Hematopoietic multipotent progenitor cell treated with erythropoietin and hydrocortisone succinate and interleukin-3 and kit ligand, for 8 days (in vitro differentiated cells): ENCODE measurements at places on chromosomes 1 and 21.

- no peak for DNase-seq
Observed at GRCh38 chr1:23496490-23497181, 12.7 kb upstream of the ASAP3 start.

DNA sequence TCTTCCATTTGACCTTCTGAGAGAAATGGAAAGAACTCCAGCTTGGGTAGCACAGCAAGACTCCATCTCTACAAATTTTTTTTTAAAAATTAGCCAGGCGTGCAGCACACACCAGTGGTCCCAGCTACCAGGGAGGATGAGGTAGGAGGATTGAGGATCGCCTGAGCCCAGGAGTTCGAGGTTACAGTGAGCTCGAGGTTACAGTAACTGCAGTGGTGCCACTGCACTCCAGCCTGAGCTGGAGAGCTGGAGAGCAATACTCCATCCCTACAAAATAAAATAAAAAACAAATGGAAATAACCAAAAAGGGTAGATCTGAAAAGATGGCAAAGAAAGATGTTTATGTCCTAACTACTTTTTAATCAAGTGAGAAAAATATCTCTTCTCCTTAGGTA lies 14.5 kb downstream of the POGZ start:
- no peak for DNase-seq

DNA sequence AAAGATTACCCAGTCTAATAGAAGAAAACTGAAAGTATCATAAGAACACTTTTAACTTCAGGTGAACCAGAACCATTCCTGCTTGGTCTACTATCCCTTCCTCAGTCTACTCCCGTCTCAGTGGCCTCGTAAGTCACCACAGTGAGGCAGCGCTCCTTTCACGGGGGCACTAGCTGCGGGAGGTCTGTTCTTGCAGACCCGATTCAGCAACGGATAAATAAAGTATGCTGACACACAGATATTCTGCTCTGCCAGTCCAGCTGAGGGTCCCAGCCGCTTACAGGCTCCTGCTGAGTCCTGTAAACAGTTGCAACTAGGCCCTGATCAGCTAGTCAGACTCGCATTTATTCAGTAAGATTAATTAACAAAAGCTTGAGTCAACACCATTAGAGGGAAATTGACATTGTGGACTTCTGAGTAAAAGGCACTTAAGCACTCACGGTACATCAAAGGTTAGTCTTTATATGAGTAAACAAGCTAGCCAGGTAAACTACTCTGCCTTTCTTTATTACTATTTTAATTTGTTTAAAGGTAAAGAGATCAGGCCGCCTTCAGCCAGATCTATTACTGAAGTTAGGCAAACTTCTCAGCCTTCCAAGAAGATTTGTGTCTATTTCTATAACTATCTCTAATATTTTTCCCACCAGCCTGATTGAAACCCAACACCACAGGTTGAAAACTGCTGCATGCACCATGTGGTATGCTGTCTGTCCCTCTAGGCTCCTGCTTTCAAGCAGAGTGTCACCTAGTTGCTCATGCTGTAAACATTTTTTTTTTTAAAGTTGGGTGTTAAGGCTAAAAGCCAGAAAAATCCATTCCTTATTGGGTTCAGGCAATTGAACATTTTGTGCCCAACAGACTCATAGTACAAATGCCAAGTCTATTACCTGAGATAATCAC lies 87.7 kb downstream of the INTS7 start:
- DNase-seq, result no peak

DNA sequence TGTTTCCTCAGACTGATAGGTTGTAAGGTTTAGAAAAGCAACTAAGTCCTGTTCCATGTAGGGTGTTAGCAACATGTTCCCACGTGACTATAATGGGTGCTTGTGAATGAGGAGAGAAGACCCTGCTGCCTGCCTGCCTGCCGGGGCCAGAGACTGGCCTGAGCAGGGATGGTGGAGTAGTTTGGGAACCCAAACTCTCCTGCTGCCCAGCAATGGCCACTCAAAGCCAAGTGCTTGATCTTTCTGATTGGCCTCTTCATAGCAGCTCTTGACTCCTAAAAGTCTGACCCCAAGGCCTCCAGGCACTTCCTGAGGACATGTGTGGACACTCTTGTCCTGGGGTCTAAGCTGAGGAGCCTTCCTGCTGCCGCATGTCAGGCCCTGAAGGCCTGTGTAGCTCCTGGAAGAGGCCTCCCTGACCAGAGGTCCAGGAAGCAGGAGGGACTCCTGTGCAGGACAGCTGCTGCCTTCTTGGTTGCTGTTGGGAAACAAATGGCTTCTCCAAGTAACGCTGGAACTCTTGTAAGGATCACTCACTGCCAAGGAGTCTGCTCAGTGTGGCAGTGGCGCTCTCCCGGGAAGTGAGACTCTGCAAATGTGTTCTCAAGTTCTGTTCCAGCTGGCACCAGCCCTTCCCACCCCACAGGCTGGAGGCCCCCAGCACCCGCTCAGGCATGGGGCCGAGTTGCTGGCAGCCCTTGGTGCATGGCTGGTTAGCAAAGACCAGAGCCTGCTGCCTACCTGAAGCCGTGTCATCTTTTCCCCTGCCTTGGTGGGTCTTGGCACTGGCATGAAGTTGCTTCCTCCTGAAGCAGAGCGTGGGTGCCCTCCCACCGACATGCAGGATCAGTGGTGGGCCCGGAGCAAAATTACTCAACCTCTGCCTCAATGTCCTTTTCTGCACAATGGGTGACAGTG lies 35.5 kb downstream of the MAN1C1 start:
- no peak for DNase-seq

- DNase-seq, result no peak
Observed at GRCh38 chr1:91754348-91754747, 131.6 kb downstream of the TGFBR3 start.

GRCh38 chr1:160620942-160621632 lies 25.8 kb downstream of the SLAMF1 start:
- DNase-seq, result no peak

DNA sequence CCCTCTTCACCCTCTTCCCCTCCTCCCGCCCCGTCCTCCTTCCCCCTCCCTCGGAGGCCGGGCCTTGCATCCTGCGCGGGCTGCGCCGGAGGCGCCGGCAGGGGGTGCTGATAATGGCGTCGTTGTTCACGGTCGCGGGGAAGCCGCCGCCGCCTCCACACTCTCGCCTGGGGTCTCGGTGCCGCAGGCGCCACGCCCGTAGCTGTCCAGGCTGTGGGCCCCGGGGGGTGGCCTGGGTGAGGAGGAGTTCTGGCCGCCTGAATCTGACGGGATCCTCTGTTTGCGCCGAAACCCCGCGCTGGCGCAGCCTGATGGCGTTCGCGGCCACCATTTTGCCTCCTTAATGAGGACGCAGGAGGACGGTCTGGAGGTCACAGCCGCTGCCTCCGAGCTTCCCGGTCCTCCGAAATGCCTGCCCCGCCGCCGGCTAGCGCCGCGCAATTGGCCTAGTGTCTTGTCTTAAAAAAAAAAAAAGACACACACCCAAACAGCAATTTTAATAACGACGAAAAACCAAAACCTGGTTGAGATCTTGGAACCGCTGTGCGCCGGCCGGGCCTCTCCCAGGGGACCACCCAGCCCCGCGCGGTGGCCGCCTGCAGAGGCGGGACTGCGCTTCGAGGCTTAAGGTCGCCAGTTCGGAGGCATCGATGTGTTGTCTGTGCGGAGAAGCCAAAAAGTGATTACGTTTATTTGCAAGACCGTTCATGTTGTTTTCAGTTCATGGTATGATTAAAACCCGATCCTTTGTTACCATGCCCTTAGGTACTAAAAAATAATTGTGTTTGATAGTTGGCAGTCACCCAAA lies 106.6 kb upstream of the HNRNPU start:
- peak; percentile 95 for DNase-seq

GRCh38 chr1:213287987-213288386 lies 236.9 kb downstream of the RPS6KC1 start:
- DNase-seq, result no peak

- no peak for DNase-seq
Observed at GRCh38 chr1:44596511-44596910, 77.8 kb downstream of the TMEM53 start.
